ENCODE measurements at places on chromosomes 3 and 15. TPM values are rescaled to one million over a fixed set of nuclear protein-coding genes. Genes with fewer than 3 reads are reported as not detected.

DNA sequence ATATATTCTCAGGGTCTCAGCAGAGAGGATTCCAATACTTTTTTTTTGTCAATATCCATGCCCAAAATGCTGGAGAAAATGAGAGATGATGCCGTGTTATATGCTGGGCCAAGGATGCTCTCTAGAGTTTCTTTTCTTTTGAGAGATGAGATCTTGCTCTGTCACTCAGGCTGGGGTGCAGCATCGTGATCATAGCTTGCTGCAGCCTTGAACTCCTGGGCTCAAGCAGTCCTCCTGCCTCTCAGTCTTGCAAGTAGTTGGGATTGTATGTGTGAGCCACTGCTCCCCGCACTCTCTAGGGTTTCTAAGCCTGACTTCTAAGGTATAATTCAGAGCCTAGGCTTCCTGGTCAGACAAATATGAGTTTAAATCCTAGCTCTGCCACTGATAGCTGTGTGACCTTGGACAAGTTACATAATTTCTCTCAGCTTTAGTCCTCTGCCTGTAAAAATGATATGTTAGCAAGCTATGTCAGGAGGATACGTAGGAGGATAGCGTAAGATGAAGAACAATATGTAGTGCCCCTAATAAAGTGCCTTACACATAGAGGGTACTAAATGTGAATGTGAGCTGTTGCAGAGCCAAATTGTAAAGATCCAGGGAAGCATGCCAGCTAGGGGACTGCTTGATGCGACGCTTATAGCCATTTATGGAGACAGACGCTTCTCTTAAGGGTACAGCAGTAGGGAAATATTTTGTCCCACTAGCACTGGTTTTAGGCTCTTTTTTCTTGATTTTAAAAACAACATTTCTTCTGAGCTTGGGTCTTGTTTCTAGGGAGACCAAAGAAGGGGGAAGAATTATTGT lies 7.4 kb downstream of the STARD9 start:
- H3K27ac ChIP-seq: no peak overlapping the region
- H3K36me3 ChIP-seq: no peaks in the 10 kb centered on the region
- no peak overlapping the region for H3K4me3 ChIP-seq
- DNase-seq: no peak

DNA sequence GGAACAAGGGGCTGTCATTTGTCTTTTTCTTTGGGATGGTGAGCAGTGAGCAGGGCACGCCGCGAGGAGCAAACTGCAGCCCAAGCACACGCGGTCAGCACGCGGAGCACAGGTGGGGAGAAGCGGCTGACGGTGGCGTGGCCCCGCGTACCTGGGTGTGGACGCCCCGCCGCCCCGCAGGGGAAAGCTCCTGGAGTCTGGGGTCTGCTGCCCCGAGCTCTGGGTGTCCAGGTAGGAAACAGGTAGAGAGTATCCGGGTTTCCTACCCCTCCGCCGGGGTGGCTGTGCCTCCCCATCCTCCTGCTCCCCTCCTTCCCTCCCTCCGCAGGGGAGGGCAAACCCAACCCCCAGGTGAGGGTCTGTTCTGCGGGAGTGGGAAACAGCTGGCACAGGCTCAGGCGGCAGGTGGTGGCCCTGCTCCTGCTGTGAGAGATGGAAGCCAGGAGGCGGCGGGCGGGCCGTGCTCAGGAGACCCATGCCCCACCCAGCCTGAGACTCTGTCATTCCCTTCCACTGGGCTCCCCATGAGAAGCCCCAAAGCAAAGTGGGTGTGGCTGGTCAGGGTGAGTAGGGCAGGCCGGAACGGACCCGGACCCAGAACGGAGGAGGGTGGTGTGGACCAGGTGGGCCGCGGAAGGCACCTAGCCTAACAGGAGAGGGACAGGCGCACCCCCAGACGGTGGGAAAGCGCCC lies 56.9 kb upstream of the CGNL1 start:
- H3K4me1 ChIP-seq: peaks cover 18% of the 10 kb centered on the region
- no peaks in the 10 kb centered on the region for H3K27me3 ChIP-seq
- no peak overlapping the region for H3K4me3 ChIP-seq
- H3K27ac ChIP-seq: no peak overlapping the region
- DNase-seq: no peak

DNA sequence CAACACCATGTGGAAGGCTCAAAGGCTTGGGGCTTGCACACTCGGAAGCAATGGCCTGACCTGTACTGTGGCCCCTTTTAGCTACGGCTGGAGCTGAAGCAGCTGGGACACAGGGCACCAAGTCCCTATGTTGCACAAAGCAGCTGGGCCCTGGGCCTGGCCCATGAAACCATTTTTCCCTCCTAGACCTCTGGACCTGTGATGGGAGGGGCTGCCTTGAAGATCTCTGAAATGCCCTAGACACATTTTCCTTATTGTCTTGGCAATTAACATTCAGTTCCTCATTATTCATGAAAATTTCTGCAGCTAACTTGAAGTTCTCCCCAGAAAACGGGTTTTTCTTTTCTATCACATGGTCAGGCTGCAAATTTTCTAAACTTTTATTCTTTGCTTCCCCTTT lies 85.6 kb upstream of the ALDH1A3 start:
- H3K4me1 ChIP-seq: no peaks in the 10 kb centered on the region
- peaks cover 29% of the 10 kb centered on the region for H3K27me3 ChIP-seq

DNA sequence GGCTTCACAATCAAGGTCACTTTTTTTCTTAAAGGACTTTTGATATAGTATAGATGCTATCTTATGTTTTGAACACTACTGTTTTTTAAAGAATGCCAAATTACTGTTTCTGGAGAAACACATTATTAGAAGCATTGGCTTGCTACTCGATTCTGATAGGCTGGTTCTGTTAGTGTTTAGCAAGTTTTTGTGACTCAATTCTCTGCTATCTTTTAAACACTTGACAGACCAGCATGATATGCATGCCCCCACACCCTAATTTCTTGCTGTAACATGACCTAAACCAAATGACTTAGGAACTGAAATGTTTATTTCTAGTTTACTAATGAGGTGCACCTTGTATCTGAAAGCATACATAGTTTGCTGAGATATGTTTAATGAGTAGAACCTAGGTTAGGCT lies 5.5 kb upstream of the IL20RB start:
- no peaks in the 10 kb centered on the region for H3K36me3 ChIP-seq
- no peak overlapping the region for H3K4me3 ChIP-seq
- DNase-seq: no peak
- H3K27ac ChIP-seq: no peak overlapping the region
- H3K27me3 ChIP-seq: no peaks in the 10 kb centered on the region

DNA sequence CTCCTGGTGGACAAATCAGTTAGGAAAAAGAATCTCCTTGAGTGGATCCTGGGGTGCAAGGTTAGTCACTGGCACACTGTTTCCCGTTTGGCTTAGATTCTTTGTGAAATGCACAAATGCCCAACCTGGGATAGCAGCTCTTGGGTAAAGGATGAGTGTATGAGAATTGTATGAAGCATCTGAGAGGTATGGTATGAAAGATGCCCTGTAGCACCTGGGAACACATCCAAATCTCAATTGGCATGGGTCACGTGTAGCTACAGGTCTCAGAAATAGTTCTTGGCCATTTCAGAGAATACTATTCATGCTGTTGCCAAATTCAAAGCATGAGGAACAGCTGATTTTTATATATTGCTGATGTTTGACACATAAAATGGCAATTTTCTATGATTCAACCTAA lies 84.3 kb downstream of the KCNH8 start:
- peaks cover 20% of the 10 kb centered on the region for H3K4me1 ChIP-seq
- no peak overlapping the region for H3K4me3 ChIP-seq
- H3K27ac ChIP-seq: no peak overlapping the region

TRH gene
- 0.13 TPM for total RNA-seq

SHC4 gene
- total RNA-seq: 0.58 TPM
